Umbilical cord (tissue), 2 donors: ENCODE measurements at places on chromosomes 1 and 21. TPM values are rescaled to one million over a fixed set of nuclear protein-coding genes. Genes with fewer than 3 reads are reported as not detected.

The MPL gene
- not detected for total RNA-seq

The CDC7 gene
- 2.4 TPM for total RNA-seq

The CD46 gene
- 113 TPM for total RNA-seq

The RGS4 gene
- total RNA-seq: 72.0 TPM

The CYP4A22 gene
- not detected for total RNA-seq
